ENCODE measurements at places on chromosomes 12 and 14.
A peak's percentile ranks its signal among the peaks of the same experiment; 100 is the strongest.

GRCh38 chr14:73717266-73717665 lies 3.1 kb upstream of the PNMA1 start:
- no peak for DNase-seq

- no peak for DNase-seq
These were observed 46.7 kb downstream of the WBP11 start for GRCh38 chr12:14756334-14757143.

DNA sequence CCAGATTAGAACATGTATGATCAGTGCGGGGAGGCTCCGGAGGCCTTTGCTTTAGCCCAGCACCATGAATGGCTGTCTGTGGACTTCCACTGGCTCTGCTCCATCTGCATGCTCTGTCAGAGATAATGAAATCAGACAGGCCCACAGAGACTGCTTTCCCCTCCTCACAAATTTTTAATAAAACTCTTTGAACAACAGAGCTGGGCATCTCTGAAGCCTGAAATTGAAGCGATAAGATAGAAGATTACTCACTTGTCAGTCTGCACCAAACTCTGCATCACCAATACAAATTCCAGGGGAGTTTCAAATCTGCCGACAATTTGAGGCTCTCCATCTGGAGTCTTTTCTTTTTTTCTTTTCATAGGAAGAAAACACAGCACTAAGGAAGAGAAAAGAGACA lies 110.0 kb downstream of the DYRK2 start:
- DNase-seq = no peak

GRCh38 chr12:43789941-43790340 lies 16.2 kb downstream of the TWF1 start:
- no peak for DNase-seq

- peak; percentile 84 for DNase-seq
These were observed 72.5 kb downstream of the ITPK1 start for GRCh38 chr14:93042968-93043940.

DNA sequence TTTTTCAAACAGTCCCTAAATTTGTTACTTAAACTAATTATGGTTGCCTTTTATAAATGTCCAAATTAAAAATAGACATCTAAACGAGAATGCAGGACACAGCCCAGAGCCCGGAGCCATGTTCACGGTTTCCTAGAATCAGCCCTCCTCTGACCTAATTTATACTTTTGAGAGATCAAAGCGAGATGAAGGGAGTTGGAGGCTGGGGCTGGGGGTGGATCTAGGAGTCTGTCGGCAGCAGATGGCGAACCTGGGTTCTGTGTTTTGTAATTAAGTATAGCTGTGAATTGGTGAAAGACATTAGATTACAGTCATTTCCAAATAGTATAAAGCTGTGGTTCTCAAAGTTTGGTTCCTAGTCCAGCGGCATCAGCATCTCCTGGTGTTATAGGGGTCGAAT lies 210.1 kb downstream of the SLC41A2 start:
- DNase-seq = no peak

- DNase-seq = no peak
These were observed 217.2 kb downstream of the C12orf50 start for GRCh38 chr12:87812030-87812429.

GRCh38 chr12:85424581-85425348 lies 144.7 kb downstream of the ALX1 start:
- DNase-seq = no peak

DNA sequence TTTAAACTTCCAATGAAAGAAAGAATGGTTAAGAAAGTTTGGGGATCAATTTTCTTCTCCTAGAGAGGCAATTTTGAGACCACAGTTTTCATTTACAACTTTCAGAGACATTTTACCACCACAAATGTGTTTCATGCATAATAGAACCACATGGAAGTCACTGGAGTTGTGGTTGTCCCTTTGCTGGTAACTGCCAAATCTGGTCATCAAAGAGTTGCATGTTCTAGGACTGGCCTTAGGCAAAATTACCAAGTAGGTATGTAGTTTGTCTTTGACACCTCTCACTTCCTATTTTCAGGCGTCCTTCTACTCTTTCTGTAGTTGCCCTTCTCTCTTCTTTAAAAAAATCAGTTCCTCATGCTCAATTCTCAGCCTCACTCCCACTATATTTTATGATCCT lies 54.3 kb upstream of the TMX1 start:
- DNase-seq = no peak

GRCh38 chr14:95274874-95275273 lies 44.8 kb downstream of the CLMN start:
- DNase-seq = no peak

GRCh38 chr12:53701518-53702264 lies 25.6 kb downstream of the CALCOCO1 start:
- DNase-seq = peak; percentile 89

DNA sequence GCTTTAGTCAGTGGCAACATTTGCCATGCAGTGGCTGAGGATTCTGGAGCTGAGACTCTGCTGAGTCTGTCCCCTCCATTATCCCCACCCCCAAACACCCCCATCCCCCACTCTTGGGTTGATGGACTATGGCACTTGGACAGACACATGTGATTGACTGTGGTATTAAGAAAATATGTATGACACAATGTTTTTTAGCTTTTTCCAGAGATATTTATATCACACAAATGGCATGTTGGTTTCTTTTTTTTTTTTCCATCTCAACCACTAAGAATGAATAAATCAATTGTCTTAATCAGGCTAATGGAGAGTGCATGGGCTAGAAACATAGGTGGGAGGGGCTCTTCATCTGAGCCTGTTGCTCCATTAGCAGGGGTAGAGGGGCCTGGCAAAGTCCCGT lies 30.7 kb upstream of the MAP1LC3B2 start:
- no peak for DNase-seq

GRCh38 chr12:14514154-14514842 lies 53.4 kb downstream of the PLBD1 start:
- DNase-seq = no peak

DNA sequence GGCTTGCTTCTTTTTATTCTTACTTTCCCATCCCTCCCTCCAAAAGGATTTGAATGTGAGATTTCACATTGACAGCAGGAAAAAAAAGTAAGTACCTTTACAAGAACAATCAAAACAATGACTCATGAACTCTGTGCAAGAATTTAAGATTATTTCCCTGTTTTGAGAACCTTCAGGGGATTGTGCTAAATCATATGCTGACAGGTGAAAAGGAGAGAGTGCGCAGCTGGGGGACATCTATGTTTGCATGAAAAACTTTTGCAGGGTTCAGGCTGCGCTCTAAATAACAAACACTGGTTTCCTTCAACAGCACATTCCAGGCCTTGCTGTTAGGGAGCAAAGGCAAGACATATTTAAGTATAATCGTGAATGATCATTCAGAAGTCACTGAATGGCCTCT lies 27.3 kb downstream of the RERG start:
- no peak for DNase-seq

- DNase-seq = no peak
These were observed 143.5 kb downstream of the SSPN start for GRCh38 chr12:26338586-26339572.

DNA sequence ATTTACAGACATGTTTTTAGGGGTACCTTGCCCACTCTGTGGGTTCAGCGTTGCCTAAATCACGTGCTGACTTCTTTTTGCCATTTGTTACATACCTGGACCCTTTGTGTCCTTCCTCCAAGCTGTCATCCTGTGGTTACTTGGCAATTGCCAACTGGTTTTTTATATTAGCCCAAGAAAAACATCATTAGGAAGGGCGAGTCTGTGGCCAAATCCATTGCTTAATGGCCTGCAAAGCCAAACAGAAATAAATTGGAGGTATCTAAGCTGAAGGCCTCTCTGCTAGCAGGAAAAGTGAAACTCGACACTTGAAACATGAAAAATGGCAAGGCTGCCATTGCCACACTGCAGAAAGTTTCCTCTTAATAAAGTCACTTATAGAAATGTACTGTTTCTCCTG lies 190.4 kb downstream of the NUAK1 start:
- no peak for DNase-seq

- no peak for DNase-seq
These were observed 39.9 kb upstream of the BICDL1 start for GRCh38 chr12:119949145-119949544.

GRCh38 chr14:73774241-73774570 lies 60.0 kb upstream of the PNMA1 start:
- DNase-seq = no peak

DNA sequence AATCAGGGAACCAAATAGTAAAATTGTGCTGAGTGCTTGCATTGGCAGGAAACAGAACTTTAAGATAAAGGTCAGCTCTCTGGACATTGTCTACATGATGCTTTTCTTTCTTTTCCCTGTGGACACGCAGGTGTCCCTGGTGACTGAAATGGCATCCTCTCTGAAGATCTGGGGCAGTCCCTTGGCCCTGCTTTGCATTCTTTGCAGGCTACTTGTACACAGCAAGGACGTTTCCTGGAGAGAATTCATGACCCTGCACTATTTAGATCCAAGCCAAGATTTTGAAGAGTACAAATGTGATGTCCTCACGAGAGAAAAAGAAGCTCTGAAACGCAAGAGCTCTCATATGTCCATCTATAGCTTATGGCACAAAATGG lies 11.3 kb upstream of the EDDM3A start:
- DNase-seq = no peak

- DNase-seq = no peak
These were observed 94.1 kb upstream of the BMP4 start for GRCh38 chr14:54050759-54051158.

DNA sequence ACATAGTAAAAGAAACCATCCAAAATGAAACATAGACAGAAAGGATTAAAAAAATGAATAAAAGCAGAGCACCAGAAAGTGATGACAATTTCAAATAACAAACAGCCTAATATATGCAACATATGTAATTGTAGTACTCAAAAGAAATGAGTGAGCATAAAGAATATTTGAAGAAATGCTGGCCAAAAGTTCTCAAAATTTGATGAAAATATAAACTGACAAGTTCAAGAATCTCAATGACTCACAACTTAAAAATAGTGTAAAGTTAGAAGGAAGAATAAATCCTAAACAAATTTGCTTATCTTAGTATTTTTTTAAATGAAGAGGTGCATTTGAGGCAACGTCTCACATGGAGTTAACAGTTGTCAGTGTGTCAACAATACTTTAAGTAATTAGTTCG lies 498.9 kb downstream of the SLC6A15 start:
- DNase-seq = no peak

DNA sequence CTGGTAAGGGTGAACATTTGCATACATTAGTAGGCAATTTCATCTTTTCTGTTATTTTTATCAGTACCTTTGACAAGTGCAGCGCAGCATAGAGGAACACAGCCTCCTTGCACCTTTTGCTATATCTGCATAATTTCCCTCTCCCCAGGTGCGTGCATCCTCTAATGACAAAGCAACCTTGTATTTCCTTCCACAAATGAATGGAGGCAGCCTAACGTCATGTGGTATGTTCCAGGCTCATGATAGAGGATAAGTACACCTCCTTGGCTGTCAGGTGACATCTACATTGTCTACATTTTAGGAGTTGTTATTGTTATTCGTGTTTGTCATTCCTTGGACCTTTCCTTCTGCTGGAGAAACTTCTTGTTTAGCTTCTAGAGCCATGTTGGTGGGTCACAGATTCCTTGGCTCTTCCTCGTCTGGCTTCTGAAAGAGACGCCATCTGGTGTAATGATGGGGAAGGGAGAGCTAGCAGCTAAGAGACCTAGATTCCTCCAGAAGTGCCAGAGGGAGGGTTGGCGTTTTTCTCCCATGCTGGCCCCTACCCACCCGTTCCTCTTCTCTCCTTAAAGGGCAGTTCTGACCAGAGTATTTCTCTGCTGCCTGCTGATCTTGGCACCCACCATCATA lies 37.0 kb downstream of the EVL start:
- DNase-seq = no peak

DNA sequence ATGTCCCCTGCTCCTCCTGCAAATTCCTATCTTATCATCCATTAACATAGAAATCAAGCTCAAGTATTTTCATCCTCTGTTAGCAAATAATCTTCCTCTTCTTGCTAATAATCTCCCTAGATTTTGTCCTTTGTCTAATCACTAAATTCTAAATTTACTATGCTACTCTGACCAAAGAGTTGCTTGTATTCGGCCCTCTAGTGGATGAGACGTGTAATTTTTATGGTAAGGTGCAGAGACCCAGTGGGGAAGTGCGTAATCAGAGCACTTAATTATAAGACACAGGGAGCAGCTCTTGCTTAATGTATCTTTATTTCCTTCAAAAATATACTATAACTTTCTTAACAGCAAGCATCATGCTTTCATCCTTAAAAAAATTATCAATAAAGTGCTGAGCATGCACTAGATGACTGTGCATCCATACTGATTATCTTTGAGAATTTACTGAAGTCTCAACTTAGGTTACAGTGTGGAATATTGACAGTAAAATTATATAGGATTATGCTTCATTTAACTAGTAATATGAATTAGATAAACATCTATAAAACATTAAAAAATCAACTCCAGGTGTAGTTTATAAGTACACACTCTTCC lies 212.6 kb downstream of the SLC16A7 start:
- no peak for DNase-seq

DNA sequence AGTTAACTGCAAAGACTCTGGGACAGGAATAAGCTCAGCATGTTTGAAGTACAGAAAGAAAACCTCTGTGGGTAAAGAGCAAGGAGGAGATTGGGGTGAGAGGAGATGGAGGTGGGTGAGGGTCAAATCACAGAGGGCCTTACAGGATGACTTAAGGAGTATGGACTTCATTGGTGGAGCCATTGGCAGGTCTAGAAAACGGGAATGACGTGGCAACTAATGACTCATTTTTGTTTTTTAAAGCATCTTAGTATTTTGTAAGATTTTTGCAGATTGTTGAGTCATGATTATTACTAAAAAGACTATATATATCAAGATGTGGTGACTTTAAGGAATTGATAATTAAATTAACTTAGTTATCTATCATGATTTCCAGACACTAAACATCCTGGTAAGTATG lies 18.5 kb downstream of the UTP20 start:
- DNase-seq = no peak

DNA sequence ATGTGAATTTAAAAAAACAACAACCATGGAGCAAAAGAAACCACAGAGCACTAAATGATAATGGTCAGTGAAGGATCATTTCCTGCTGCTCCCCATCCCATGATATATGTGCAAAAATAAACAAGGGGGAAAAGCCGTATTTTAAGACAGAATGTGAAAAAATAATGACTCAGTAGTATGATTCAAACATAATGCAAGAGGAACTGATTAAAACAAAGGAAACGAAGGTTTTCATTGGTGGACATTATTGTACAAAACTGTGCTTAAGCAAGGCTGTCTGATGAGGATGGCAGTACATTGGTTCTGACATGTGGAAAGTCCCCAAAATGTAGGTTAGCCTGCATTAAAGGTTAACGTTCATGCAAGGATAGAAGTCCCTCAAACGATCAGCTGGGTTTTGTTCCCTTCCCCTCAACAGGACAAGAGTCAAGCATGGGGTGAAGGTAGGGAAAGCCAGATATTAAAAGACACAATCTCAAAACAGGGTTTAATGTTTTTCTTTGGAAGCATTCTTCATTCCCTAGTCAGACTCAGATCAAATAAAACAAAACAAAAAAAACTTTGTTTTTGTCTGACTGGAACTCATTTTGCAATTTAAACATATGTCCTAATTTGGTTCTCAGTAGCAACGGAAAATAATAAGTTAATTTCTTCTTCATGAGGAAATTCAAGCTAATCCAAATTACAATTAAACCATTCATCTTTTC lies 26.3 kb upstream of the PTGDR start:
- no peak for DNase-seq

Measured in left ventricle myocardium superior (tissue), 1 donor.